Activated T-cell treated with anti-CD3 and anti-CD28 coated beads, Interleukin-2, amount 50 U/mL, for 72 hours (primary cell): ENCODE measurements at places on chromosomes 7 and 10.

- H3K36me3 ChIP-seq = peaks cover under 1% of the 10 kb centered on the region
- peaks cover 65% of the 10 kb centered on the region for H3K4me1 ChIP-seq
- H3K27me3 ChIP-seq = no peaks in the 10 kb centered on the region
- H3K27ac ChIP-seq = no peak overlapping the region
- DNase-seq = no peak
These were observed 11.3 kb downstream of the NOD1 start for GRCh38 chr7:30467271-30467670.

DNA sequence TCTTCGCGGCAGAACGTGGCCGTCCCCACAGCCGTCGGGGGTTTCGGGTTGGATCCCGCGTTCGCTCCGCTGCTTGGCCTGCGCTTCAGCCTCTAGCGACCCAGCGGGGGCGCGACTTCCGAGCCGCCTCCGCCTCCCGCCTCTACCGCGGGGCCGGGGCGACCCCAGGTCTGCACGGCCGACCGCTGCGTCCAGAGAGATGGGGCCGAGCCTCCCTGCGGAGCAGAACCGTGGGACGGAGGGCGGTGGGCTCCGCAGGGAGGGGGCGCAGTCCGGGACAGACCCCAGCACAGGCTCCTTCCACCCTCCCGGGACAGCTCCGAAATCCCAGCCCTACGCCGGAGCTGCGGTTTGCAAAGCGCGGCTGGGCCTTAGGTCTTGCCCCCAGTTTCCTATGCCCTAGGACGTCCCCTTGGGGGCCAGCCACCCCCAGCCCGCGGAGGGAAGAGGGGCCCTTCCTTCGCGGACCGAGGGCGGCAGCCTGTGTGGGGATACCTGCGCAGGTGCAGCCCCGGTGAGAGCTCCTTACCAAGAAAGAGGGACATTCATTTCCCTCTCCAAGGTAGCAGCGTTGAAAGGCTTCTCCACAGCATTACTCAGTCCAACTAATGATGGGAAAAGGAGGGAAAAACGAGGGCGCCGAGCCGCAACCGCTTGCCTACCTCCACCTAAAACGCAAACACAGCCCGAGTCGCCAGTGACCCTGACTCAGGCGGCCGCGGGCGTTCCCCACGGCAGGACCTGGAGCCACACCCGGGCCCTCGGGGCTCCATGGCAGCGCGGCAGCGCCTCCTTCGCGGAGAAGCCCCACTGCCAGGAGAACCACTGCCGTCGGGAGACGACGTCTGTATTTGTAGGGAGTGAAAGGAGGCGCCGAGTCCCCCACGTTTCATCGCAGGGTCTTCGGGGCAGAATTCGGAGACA lies 115.7 kb downstream of the BMS1 start:
- H3K4me3 ChIP-seq = no peak overlapping the region
- DNase-seq = no peak
- peaks cover 10% of the 10 kb centered on the region for H3K4me1 ChIP-seq
- peaks cover 6% of the 10 kb centered on the region for H3K36me3 ChIP-seq
- H3K27ac ChIP-seq = no peak overlapping the region

- DNase-seq = no peak
- no peak overlapping the region for H3K4me3 ChIP-seq
- H3K36me3 ChIP-seq = peaks cover 49% of the 10 kb centered on the region
- H3K27me3 ChIP-seq = no peaks in the 10 kb centered on the region
- no peak overlapping the region for H3K27ac ChIP-seq
These were observed 38.6 kb downstream of the RBM33 start for GRCh38 chr7:155683098-155683497.

- H3K27me3 ChIP-seq = peaks cover 72% of the 10 kb centered on the region
- H3K27ac ChIP-seq = peak overlapping the region; percentile 54
- peak overlapping the region; percentile 33 for H3K4me3 ChIP-seq
- peaks cover 18% of the 10 kb centered on the region for H3K4me1 ChIP-seq
- peak; percentile 50 for DNase-seq
These were observed 20.5 kb upstream of the PITRM1 start for GRCh38 chr10:3192856-3193635.

DNA sequence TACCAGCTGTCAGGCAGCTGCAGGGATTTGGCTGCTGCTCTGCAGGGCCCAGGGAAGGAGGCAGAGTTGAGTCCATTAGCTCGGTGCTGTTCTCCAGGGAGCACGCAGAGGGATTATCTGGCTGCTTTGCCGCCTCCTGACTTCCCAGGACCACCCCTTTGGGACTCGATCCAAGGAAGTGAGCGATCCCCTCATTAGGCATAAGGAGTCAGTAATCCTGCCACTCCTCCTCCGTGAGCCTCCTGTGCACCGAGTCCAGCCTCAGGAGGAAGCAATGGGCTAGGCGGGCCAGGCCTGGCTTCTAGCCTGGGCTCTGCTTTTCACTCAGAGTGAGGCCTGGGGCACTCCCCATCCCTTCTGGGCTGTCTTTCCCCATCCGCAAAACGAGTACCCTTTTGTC lies 417.9 kb downstream of the RPS24 start:
- H3K4me1 ChIP-seq = no peaks in the 10 kb centered on the region
- no peak for DNase-seq
- no peak overlapping the region for H3K4me3 ChIP-seq
- no peaks in the 10 kb centered on the region for H3K27me3 ChIP-seq
- no peak overlapping the region for H3K27ac ChIP-seq

- peaks cover 40% of the 10 kb centered on the region for H3K27me3 ChIP-seq
- no peak for DNase-seq
- no peaks in the 10 kb centered on the region for H3K4me1 ChIP-seq
- H3K27ac ChIP-seq = no peak overlapping the region
These were observed 35.2 kb upstream of the WDFY4 start for GRCh38 chr10:48649349-48649944.

DNA sequence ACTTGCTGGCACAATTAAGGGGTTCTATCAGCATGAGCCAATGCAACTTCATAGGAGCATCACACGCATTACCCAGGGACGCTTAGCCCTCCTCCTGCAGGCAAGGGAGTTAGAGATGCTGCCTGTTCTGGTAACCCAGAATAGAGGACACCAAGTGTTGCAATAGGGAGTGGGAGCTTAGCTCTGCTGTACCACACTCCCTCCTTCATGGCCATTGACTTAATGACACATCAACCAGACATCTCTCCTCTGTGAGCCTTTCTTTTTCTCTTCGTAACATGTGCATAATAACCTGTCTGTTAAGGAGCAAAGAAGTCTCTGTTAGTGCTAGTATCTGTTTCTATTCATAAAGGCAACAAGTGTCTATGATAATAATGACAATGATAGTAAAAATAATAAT lies 282.4 kb downstream of the SORCS3 start:
- H3K27me3 ChIP-seq = no peaks in the 10 kb centered on the region
- H3K4me1 ChIP-seq = no peaks in the 10 kb centered on the region
- no peak overlapping the region for H3K27ac ChIP-seq
- H3K4me3 ChIP-seq = no peak overlapping the region
- DNase-seq = no peak
- H3K36me3 ChIP-seq = no peaks in the 10 kb centered on the region

DNA sequence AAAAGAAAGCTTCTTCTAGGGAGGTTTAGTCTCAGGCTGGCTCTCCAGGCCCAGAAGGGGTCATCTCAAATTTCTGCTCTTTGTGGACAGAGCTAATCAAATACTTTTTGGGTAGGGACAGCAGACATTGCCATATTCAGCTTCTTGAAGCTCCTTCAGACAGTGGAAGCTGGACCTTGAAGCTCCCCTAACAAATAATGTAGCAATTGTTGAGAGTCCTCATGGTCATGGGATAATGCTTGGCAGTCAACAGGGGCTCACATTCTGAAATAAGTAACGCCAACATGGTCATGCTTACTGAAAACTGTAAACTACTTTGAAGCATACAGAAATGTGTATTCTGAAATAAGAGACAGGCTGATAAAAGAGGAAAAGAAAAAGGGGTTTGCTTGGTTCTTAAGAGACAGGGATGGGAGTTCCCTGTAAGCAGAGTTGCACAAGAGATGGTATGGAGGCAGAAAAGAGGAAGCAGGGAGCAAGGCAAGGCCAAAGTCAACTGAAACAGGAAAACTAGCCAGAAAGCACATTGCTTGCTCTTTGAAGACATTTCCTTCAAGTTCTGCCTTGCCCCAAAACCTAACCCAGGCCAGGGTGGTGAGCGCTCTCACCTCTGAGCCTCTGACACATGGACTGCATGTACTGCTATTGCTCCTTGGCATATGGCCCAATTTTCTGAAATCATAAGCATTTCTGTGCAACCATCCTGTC lies 53.1 kb upstream of the KMT2E start:
- peaks cover 65% of the 10 kb centered on the region for H3K4me1 ChIP-seq
- peak overlapping the region; percentile 7 for H3K27ac ChIP-seq
- no peaks in the 10 kb centered on the region for H3K27me3 ChIP-seq
- no peak overlapping the region for H3K4me3 ChIP-seq
- peaks cover 16% of the 10 kb centered on the region for H3K36me3 ChIP-seq

GRCh38 chr10:50592961-50593418 lies 30.8 kb downstream of the SGMS1 start:
- peaks cover 19% of the 10 kb centered on the region for H3K4me1 ChIP-seq
- H3K4me3 ChIP-seq = no peak overlapping the region
- H3K27ac ChIP-seq = no peak overlapping the region
- no peaks in the 10 kb centered on the region for H3K27me3 ChIP-seq
- H3K36me3 ChIP-seq = peaks cover 1% of the 10 kb centered on the region
- DNase-seq = no peak

- no peaks in the 10 kb centered on the region for H3K4me1 ChIP-seq
- no peaks in the 10 kb centered on the region for H3K36me3 ChIP-seq
- DNase-seq = no peak
- H3K27me3 ChIP-seq = no peaks in the 10 kb centered on the region
- H3K4me3 ChIP-seq = no peak overlapping the region
These were observed 397.8 kb downstream of the EXOC4 start for GRCh38 chr7:133650487-133651300.

DNA sequence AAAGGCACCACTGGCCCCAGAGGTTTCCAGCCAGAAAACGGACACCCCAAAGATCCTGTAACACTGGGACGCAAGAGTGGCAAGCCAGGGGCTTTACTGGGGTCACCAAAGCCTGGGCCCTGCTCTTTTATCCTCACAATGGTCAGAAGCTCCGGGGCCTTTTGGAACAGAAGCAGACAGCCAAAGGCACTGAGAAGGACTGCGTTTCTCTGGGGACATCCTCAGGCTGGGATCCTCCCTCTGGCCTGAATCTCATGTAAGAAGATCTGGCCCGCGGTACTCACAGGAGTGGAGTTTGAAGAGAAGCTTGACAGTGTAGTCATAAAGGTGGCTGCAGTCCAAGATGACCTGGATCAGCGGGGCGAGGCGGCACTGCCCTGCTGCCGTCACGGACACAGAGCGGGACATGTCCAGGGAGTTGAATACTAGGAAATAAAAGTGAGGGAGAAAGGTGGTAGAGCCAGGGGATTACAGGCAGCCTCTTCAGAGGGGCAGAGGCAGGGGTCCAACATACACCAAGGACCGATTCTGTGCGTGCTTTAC lies 81.4 kb downstream of the SPDYE5 start:
- H3K36me3 ChIP-seq = no peaks in the 10 kb centered on the region
- no peak for DNase-seq
- H3K4me1 ChIP-seq = no peaks in the 10 kb centered on the region

DNA sequence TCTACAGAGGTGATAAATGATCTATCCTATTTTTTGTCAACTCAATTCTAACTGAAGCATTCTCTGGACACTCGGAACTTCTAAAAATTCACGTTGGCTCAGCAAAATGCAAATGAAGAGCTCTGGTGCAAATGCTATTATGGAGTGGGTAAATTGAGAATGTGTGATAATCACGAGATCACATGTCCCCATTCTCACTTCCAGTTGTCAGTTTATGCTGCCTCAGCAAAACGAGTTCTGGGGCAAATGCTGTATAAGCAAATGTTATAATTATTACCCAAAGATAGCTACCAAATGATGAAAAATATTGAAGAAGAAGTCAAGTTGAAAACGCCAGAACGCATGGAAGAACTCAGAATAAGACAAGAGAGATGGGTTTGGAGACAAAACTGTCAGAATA lies 29.4 kb downstream of the AKR1B1 start:
- peaks cover 16% of the 10 kb centered on the region for H3K4me1 ChIP-seq
- H3K27ac ChIP-seq = no peak overlapping the region
- no peaks in the 10 kb centered on the region for H3K27me3 ChIP-seq

DNA sequence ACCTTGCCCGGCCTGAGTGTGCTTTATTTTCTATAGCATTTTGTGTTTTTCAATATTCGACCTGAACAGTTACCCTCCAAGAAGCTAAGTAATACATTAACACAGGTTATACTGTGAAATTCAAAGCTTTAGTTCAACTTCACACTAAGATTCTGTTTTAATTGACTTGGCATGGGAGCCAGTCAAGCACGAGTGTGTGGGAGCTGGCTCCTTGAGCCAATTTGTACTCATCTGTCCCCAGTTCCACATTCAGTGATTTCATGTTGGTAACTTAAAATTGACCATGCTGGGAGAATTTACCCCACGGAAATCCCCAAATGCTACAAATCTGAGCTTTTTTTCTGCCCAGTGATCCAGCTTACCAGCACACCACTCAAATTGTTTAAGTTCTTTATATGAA lies 20.3 kb downstream of the TSPAN12 start:
- no peak overlapping the region for H3K4me3 ChIP-seq
- H3K36me3 ChIP-seq = no peaks in the 10 kb centered on the region
- peaks cover 18% of the 10 kb centered on the region for H3K27me3 ChIP-seq
- no peak for DNase-seq

DNA sequence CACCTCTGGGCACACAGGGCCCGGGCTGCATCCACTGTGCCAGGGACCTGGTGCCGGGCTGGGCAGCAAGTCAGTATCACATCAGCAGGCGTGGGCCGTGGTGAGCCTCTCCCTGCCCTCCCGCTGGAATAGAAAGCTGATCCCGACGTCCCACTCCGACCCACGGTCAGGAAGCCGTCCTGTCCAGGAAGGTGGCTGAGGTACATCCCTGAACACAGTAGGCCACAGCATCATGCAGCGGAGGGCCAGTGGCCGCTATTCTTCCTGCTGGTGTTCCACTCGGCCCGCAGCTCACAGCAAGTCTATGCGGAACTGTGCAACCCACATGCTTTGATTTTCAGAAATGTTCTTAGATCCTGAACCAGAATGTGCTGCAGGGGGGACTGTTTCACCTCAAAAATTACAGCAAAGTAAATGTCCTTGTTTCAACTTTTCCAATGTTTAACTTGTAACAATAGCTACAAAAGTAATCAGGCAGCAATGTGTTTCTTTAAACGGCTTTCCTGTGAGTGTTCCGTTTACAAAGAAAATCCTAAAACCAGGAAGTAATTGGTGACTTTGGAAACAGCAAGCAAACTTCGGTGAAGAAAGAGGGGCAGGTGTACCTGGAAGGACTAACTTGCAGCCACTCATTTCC lies 676 bp upstream of the GPR146 start:
- H3K27me3 ChIP-seq = peaks cover 8% of the 10 kb centered on the region
- peak overlapping the region; percentile 73 for H3K4me3 ChIP-seq
- peaks cover 49% of the 10 kb centered on the region for H3K4me1 ChIP-seq
- no peaks in the 10 kb centered on the region for H3K36me3 ChIP-seq
- no peak for DNase-seq

- H3K4me1 ChIP-seq = peaks cover 52% of the 10 kb centered on the region
- DNase-seq = peak; percentile 61
- no peaks in the 10 kb centered on the region for H3K27me3 ChIP-seq
- H3K27ac ChIP-seq = peak overlapping the region; percentile 14
- peak overlapping the region; percentile 58 for H3K4me3 ChIP-seq
These were observed 26.4 kb upstream of the GNA12 start for GRCh38 chr7:2870471-2870931.
